NCI-H2081 treated with DMSO at 0.1 percent for 48 hours (cell line): ENCODE measurements at places on chromosomes 12 and 14.

GRCh38 chr12:51926064-51926632, 18.8 kb downstream of the ACVRL1 start:
- no peak for DNase-seq

DNA sequence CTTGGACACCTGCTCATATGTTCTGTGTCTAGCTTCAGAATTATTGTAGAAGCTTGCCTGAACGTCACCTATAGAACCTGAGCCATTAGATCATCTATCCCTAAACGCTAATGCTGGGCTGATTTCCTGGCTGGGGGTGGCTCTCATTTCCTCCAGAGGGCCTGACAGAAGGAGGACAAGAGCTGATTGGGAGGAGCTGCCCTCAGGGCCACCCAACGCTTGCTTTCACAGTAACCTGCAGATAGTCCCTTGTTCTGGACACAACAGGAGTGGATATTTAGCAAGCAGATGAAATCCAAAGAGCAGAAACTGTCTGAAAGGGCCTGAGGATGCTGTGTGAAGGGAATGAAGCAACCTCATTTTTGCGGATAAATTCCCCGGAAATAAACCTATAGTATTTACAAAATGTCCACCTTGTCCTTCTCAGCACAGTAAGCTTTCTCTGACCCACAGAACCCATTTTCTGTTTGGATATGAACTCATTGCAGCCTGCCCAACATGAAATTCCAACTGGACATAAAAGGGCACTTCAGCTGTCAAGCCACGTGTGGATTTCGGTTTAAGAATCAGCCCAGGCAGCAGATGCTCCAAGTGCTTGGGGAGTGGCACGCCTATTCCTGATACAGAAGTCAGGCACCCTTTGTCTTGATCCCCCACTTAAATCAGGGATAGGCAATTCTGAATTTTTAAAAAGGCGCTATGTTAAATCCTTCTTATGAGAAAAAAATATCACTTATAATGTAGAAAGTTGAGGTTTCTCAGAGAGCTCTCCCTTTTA, 32.8 kb upstream of the TUBA1C start:
- no peak for DNase-seq

- no peak for DNase-seq
These were observed 4.3 kb downstream of the CPNE6 start for GRCh38 chr14:24075485-24076301.

- no peak for DNase-seq
These were observed 40.7 kb downstream of the R3HDM2 start for GRCh38 chr12:57390174-57390573.

DNA sequence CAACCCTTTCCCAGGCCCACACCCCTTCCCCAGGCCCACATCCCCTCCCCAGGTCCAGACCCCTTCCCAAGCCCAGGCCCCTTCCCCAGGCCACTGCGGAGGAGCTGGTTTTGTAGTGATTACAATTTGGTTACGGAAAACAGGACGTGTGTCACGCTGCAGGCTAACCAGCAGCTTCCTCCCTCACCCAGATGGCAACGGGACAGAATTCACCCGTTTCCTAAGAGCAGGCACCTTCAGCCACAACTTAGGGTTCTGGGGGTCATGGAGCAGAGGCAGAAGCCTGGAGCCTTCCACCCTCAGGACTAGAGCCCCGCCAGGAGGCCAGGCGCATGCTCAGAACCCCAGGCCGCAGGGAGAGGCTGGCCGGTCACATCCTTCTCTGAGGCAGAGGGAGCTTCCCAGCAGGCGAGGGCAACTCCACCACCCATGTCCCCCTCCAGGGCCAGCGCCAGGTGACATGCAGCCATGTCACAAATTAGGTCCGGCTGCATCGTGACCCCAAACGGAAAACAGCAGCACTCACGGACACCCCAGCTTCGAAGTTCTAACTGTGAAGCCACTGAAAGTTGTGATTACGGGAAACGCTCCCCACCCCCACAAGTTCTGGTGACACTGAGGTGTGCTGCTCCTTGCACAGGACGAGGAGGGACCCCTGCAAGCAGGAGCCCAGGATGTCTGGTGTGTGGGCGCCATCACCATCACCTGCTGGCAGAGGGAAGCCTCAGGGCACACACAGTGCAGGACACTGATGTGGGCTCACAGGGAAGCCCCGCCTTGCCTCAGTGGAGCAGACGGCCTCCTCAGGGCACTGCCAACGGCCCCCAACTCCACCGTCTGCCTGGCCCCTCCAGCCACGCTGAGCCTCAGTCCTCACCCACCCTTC, 7.7 kb downstream of the BRF1 start:
- DNase-seq = no peak

DNA sequence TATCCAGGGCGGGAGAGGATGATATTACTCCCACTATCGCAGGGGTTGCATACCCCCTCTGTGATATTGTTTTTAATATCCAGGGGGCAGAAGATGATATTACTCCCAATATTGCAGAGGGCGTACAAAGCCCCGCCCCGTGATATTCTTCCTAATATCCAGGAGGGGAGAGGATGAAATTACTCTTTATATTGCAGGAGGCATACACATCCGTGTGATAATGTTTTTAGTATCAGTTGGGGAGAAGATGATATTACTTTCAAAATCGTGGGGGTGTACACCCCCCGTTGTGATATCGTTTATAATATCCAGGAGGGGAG, 52.9 kb upstream of the OXA1L start:
- no peak for DNase-seq

- no peak for DNase-seq
These were observed 35.7 kb downstream of the SSH1 start for GRCh38 chr12:108821407-108822397.

GRCh38 chr12:42550800-42551199, 38.7 kb downstream of the PRICKLE1 start:
- no peak for DNase-seq

DNA sequence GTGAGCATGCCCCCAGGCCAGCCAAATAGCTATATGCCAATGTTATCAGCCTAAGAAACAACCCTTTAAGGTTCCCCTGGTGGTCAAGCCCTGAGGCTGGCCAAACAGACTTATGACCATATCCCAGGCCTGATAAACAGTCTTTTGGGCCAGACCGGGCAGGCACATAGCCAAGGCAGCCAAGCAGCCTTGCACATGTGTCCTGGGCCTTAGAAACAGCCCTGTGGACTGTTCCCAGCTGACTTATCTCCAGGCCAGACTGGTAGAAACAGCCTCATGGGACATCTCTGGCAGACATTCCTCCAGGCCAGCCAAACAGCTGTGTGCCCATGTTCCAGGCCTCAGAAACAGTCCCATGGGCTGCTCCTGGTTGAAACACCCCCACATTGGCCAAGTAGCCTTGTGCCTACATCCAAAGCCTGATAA, 295.0 kb upstream of the MGAT4C start:
- DNase-seq = no peak

DNA sequence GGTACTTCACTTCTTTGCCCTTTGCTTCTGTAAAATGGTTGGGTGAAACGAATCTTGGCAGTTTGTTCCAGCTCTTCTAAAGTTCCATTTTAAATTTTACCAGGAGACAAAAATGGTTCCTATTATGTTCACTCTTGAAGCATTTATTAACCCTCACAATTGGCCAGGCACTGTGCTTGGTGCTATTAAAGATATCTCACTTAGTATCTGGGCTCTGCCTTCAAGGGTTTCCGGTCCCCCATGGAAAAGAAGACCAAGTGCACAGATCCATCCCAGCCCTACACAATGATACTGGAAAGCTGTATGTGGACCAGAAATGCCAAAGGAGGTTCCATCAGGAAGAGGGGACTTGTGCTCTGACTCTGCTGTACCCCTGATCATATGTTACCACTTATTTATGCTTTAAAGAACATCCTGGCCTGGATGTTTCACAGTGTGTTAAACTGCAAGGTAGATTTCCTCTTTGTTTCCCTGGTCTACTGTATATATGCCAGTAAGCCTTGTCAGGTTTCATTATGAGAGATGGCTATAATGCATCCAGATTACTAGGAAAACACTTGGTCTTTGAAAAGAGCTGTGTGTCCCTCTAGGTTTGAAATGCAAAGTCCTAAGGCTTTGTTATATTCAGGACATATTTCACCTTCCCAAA, 154.8 kb downstream of the PRKCH start:
- no peak for DNase-seq

- DNase-seq = no peak
These were observed 10.7 kb downstream of the TTC5 start for GRCh38 chr14:20295067-20295466.

DNA sequence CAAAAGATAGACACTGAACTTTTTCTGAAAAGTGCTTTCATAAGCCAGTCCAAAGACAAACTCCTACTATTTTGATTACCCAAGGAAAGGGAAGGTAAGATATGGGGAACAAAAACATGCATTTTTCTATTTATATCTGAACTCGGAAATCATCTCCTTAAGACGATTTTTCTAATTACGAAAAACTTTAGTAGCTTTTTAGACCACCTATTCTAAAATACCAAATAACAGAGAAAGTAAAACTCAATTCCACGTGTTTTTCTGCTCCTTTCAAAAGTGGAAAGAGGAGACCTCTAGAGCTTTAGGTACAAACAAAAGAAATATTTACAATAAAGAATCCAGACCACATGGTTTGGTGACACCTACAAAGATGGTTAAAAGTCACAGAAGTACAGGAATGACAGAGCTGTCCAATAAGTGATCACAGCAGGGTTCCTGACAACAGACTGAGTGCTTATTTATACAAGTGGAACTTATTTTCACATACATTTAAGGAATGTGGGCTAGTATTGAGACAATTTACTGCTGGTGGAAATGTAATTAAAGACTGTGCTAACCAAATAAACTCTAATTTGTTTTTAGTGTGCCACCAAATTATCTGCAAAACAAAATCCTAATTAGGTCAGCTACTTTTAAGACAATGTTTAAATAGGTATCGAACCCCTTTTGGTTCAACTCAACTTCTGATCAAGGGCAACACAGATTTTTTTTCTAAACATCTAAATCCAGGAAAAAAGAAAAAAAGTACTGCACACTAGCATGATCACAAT, 2.4 kb downstream of the LRIG3 start:
- no peak for DNase-seq

DNA sequence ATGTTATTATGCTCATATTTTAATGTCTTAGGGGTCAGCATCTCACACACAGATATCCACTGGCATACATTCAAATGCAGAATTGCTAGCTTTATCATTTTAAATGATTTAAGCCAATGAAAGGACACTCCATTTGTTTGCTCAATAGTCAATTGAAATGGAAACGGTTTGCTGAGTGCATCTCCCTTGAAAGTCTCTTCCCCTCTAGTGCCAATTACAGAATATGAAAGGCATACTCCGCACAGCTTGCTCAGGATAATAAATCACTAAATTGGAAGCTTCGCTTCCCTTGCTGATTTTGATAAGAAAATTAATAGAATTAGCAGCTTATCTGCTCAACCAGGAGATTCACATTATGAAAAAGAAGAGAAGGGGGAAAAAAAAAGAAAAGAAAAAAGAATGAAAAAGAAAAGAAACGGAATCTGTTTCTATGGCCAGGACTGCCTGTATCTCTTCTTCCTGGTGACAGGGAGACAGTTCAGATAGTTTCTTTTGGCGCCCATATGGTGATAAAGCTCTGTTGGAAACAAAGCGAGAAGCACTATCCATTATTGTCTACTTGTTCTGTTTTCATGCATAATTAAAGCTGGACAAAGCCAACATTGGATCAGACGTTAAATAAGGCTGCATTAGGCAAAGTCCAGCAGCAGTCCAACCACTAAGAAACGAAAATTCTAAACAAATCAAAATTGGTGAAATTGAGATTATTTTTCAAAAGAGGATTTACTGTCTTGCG, 225.0 kb downstream of the GXYLT1 start:
- DNase-seq = peak; percentile 57

DNA sequence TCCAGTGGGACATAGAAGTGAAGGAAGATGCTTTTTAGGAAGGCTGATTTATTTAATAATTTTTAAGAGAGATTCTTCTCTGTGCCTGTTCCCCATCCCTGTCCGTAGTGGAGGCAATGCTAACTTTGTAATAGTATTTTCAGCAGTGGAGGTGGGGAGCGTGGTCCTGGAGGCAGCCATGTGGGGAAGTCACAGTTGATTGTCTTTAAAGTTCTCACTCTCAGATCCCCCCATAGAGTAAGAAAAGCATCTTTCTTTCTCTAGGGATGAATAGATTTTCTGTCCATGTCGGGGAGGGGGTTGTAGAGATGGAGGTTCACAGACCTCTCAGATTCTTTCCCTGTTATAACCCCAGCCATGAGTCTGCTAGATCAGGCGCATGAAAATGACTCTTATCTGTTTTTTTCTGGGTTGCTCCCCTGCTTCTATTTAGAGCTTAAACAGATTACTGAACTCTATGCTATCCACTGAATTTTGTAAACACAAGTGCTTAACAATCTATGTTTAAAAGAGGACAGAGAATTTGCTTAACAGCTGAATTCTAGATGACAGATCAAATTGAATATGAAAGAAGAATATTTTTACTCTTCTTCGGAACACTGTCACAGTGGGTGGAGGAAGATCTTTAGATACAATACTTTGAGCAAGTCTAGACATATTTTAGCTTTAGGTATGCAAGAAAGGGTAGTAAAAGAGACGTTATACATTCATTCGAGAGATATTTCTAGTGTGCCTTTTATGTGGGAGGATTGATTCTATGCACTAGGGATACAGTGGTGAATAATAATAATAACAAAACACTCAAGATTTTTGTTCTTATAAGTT, 25.3 kb downstream of the TMEM117 start:
- DNase-seq = no peak

GRCh38 chr12:57055824-57056223, 5.9 kb upstream of the MYO1A start:
- no peak for DNase-seq

GRCh38 chr12:53105256-53105655, 2.0 kb downstream of the SOAT2 start:
- no peak for DNase-seq

DNA sequence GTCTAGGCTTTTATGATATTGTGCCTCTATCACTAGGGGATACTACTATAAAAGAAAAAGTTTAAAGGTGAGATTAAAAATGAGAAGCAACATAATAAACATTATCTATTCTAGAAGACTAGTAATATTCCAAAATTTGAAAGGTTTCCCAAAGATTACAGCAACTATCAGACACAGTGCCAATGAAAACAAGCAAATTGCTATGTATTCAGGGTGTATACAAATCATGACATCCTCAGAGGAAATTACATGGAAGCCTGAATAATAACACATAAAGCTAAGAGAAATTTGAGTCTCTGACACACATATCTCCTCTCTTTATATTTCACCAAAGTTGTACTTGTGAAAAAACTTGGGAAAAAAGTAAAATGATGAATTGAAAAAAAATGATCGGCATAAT, 327.0 kb downstream of the SEC23A start:
- no peak for DNase-seq

DNA sequence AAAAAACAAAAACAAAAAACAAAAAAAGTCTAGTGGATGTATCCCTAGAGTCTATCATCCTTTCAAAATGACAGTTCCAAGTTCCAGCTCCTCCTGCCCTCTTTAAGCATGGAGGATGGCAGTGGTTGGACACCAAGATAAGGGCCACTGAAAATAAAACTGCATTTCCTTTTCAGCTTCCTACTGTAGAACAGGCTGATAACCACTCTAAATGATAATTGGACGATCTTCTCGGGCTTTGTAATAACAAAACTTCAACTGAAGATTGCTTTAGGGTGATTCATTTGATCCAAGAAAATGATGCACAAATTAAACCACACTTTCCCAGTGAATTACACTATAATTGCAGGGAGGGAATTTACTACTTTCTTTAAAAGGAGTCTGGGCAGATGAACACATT, 42.2 kb upstream of the CRACR2A start:
- DNase-seq = no peak

- peak; percentile 27 for DNase-seq
These were observed at the start of gene ACADS for GRCh38 chr12:120725659-120726509. TSS of gene ACADS (plus strand) at chr12:120725826. CDS start at chr12:120725886, 60 bp downstream.

- peak; percentile 60 for DNase-seq
These were observed 8.0 kb upstream of the C1R start for GRCh38 chr12:7100239-7100638.
